ENCODE measurements at places on chromosomes 11 and 22.

DNA sequence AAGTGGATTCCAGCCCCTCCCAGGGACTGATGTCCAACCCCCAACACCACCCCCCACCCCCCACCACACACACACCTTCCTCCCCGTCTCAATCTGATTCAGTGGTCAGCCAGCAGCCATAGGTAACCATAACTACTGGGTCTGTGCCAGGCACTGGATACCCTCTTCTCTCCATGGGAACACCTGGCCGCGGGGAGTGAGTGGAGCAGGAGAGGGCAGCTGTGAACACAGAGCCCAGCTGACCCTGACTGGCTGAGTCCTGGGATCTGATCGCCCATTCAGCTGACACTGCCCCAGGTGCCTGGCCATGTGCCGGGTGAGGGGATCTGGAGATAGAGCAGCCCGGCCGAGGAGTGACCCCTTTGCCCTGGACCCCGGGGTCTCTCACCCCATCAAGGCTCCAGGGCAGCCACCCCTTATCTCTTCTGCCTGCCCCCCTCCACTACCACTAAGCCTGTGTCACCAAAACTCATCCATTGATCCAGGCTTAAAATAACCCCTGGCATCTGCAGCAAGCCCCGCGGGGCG, 2.6 kb upstream of the SHISA8 start:
- no peak overlapping the region for H3K4me3 ChIP-seq
- peaks cover 10% of the 10 kb centered on the region for H3K4me1 ChIP-seq
- H3K27ac ChIP-seq, result no peak overlapping the region

GRCh38 chr22:26968859-26969523, 311.6 kb downstream of the MIAT start:
- no peaks in the 10 kb centered on the region for H3K4me1 ChIP-seq
- H3K36me3 ChIP-seq, result no peaks in the 10 kb centered on the region
- DNase-seq, result no peak
- no peak overlapping the region for H3K4me3 ChIP-seq
- H3K27ac ChIP-seq, result no peak overlapping the region

GRCh38 chr11:3123761-3124733, 41.1 kb downstream of the OSBPL5 start:
- H3K4me3 ChIP-seq, result no peak overlapping the region
- no peak overlapping the region for H3K27ac ChIP-seq
- no peaks in the 10 kb centered on the region for H3K36me3 ChIP-seq

- H3K27me3 ChIP-seq, result no peaks in the 10 kb centered on the region
- peaks cover 19% of the 10 kb centered on the region for H3K4me1 ChIP-seq
- peak; percentile 85 for DNase-seq
- H3K27ac ChIP-seq, result peak within 1 kb of the TSS; percentile 70
- peak within 1 kb of the TSS; percentile 84 for H3K4me3 ChIP-seq
These were observed at the start of gene RNF215 for GRCh38 chr22:30386960-30387827. Gene RNF215, minus strand, starts transcription at chr22:30387411. Its CDS starts 98 bp downstream, at chr22:30387313.

DNA sequence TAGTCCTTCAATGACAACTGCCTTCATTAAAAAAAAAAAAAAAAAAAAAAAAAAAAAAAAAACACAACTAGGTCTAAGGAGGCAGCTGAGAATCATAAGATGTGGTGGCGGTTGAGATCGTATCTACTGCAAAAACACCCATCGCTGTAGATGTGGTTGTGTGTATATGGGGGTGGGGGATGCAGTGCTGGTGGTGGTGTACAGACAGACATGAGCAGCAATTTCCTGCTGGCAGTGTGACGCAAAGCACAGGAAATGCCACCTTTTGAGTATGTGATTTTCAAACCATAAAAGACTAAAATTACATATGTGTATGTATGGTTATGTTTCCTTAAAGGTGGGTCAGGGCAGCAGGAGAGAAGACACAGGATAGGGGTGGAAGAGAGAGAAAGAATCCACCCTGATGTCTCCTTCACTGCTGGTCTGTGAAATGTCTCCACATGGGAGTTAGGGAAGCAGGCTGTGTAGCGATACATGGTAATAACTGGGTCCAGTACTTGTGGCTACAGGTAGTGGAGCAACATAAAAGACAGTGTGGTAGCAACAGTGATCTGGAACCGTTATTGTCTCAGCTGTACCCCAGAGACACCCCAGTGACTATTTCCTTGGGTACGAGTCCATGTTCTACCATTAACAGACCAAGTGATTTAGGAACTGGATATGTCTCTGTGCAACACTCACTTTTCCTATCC, 57.9 kb downstream of the SYTL2 start:
- peak overlapping the region; percentile 96 for H3K27ac ChIP-seq
- DNase-seq, result peak; percentile 93
- H3K4me1 ChIP-seq, result peaks cover 89% of the 10 kb centered on the region
- H3K27me3 ChIP-seq, result no peaks in the 10 kb centered on the region
- H3K4me3 ChIP-seq, result peak overlapping the region; percentile 61

DNA sequence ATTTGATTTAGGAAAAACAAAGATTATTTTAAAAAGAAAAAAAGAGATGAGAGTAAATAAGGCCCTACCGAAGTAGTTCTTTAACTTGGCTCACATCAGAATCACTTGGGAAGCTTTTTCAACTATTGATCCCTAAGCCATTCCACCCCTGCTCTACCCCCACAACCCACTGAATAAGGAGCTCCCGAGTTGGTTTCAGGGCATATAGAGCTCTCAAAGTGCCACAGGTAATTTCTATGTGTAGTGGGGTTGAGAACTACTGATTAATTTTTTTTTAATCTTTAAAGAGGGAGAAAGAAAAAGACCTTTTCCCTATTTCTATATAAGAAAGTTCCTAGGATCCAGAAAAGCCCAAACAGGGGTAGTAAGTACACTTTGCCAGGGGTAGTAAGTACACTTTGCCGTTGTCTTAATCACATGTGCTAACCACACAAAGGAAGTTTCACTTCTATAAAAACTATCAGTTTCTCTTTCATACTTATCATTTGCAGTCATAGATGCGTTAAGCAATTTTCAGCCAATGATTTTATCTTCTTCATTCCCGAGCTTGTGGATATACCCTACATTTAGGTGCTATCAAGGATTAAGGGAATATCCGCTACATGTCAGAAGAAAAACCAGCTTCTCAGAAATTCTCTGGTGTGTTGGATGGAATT, 108.4 kb upstream of the ZC3H12C start:
- peak overlapping the region; percentile 21 for H3K27ac ChIP-seq
- peaks cover 16% of the 10 kb centered on the region for H3K4me1 ChIP-seq
- H3K27me3 ChIP-seq, result peaks cover 21% of the 10 kb centered on the region
- H3K4me3 ChIP-seq, result peak overlapping the region; percentile 33
- no peak for DNase-seq

DNA sequence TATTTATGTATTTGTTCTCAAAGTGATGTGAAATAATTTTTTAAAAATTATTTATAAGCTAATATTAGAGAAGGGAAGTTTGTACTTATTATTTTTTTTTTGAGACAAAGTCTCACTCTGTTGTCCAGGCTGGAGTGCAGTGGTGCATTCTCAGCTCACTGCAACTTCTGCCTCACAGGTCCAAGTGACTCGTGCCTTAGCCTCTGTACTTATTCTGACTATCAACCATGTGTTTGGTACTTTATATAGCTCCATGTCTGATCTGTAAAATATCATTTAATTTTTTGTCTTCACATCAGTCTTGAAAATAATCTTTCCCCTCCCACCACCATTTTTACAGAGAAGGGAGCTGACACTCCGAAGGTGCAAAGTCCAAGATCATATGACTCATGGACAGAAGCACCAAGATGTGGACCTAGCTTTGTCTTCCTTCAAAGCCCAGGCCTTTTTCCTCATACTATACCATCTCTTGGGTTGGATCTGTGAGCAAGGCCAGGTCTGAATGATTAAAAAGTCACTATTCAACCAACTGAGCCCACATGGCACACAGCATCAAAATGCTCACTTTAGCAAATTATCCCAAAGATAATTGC, 32.4 kb upstream of the EED start:
- H3K36me3 ChIP-seq, result no peaks in the 10 kb centered on the region
- no peaks in the 10 kb centered on the region for H3K27me3 ChIP-seq
- peaks cover 18% of the 10 kb centered on the region for H3K4me1 ChIP-seq
- DNase-seq, result no peak
- no peak overlapping the region for H3K4me3 ChIP-seq
- no peak overlapping the region for H3K27ac ChIP-seq

DNA sequence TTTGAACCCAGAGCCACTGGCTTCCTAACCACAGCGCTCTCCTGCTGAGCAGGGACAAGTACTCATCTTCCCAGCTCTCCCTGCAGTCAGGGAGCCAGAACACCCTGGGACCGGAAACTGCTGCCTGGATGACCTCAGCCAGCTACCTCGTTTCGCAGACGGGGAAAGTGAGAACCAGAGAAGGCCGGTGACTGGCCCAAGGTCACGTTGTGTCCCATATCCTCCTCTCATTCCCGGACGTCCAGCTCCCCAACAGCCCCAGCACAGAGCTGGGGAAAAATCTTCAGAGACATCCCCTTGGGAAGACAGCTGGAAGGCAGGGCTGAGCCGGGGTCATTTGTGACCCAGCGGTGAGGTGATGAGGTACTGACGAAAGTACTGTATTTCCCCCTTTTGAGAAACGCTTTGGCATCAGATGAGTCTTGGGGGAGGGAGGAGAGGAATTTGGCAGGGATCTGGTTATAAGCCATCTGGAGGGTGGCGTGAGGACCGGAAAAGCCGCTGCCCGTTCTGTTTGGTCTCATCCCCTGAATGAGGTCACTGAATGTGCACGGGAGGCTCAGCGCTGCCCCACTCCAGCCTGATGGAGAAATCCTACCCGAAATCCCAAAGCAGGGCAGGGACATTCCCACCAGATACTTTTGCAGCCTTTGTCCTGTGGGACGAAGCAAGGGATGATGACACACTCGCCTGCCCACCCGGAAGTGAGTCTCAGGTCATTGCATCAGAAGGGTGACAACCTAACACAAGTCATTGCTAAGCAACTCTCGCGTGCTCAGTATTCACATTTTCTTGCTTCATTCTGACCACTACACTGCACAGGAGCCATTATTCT, 41.1 kb downstream of the LIF start:
- H3K4me3 ChIP-seq, result no peak overlapping the region
- DNase-seq, result no peak
- H3K27ac ChIP-seq, result no peak overlapping the region
- peaks cover 5% of the 10 kb centered on the region for H3K36me3 ChIP-seq
- no peaks in the 10 kb centered on the region for H3K27me3 ChIP-seq

- no peaks in the 10 kb centered on the region for H3K4me1 ChIP-seq
- DNase-seq, result no peak
- H3K4me3 ChIP-seq, result no peak overlapping the region
- no peak overlapping the region for H3K27ac ChIP-seq
- H3K36me3 ChIP-seq, result no peaks in the 10 kb centered on the region
These were observed 85.5 kb downstream of the APIP start for GRCh38 chr11:34830648-34831047.

All from T-helper 2 cell treated with Interferon-gamma antibody and Interleukin-4, amounts not matched to agents 5 μg/mL and 100 μg/mL, for 36 hours (primary cell).